Fibroblast of pulmonary artery (primary cell): ENCODE measurements at places on chromosomes 2 and 18.

DNA sequence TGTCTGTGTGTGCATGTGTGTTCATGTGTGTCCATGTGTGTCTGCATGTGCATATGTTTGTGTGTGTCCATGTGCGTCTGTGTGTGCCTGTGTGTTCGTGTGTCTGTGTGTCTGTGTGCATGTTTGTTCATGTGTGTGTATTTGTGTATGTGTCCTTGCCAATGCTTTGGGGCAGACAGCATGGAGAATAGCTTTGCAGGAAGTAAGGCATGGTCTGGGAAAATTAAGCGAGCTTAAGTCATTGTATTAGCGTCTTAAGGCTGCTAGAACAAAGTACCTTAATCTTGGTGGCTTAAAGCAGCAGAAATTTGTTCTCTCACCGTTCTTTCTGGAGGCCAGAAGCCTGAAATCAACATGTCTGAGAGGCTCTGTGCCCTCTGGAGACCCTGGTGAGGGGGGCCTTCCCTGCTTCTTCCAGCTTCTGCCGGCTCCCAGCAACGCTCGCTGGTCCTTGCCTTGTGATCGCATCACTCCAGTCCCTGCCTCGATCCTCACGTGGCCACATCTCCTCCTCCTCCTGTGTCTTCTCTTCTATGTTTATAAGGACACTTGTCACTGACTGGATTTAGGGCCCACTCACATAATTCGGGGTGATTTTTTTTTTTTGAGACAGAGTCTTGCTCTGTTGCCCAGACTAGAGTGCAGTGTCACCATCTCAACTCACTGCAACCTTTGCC, 3.8 kb downstream of the NEU2 start:
- DNase-seq, result no peak

DNA sequence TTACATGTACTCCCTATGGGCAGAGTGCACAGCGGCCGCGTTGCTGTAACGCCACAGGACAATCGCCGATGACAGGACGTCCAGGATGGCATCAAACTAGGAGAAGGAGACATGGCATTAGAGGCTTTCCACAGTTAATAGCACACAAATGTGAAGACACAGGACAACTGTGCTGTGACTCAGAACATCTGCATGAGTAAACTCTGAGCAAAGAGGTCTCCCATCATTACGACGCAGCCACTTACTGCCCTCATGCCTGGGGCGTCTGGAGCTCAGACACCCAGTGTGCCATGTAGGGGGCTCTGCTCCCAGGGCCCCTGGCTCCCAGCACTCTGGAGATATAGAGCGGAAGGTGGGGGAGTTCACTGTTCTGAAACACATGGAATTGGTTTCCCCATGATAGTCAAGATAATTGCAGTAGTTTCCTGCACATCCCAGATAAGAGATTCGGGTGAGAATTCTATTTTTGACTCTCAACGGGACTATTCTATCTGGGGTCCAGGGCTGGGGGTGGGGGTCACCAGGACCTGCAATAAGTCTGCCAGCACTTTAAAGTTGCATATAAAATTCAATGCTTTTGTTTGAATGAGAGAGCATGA, 168.1 kb downstream of the TMEM163 start:
- no peak for DNase-seq

- DNase-seq, result no peak
These were observed 51.8 kb downstream of the IL1R2 start for GRCh38 chr2:102043560-102043959.

DNA sequence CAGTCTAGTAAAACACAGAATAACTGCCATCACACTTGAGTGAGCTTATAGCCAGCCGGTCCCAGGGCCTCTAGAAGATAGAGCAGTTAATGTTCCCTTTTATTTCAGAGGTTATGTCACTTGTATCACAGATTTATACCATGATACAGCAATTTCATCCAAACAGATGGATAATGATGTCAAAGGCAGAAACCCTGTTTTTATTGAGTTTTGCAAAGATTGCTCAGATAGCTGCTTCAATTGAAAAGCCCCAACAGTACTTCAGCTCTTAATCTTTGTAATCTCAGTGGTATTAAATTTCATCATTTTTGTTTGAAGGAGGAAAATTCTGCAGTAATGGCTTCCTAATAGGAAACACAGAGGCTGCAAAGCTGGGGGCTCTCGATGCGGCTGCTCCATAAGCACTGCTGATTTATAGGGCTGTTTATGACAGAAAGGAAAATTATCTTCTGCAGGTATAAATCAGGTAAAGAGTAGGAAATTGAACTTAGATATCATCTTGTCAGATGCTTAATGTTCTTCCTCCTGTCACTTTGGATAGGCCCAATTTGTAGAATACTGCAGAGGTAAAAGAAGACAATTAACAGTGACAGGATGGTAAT, 112.3 kb downstream of the LNPK start:
- no peak for DNase-seq

GRCh38 chr2:109707281-109708147, 86.6 kb upstream of the RGPD5 start:
- no peak for DNase-seq

GRCh38 chr2:118243031-118243430, 154.8 kb downstream of the INSIG2 start:
- no peak for DNase-seq

DNA sequence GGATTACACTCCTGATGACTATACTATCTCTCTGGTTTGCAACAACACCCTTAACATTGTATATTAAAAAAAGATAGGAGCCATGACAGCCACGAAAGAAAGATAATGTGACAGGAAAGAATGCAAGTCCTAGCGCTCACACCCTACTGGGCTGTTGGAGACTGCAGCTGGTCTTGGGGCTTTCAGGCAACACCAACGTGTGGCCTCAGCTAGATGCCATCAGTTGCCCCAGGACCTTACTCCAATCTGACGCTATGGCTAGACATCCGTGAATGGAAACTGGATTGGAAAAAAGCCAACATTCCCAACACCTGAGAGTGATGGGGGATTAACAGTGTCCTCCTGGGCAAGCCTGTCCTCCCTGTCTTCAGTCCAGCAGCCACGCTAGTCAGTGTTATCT, 357.4 kb upstream of the GULP1 start:
- DNase-seq, result no peak

DNA sequence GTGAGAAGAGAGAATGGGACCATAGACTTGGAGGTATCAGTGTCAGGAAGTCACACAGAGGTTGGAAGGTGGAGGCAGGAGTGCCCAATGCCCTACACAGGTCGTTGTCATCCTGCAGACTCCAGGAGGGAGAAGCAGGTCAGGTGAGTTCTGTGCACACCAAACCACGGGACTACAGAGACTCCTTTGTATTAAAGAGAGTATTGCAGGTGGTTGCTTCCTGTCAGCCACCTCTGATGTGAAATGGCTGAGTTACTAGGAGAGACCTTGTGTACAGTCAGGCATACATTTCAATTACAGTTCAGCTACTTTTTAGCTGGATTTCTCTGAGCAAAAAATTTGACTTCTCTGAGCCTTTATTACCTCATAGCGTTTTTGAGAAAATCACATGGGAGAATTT, 51.6 kb downstream of the SPP2 start:
- no peak for DNase-seq

- no peak for DNase-seq
These were observed 161.8 kb downstream of the DCDC2C start for GRCh38 chr2:3864943-3865865.

DNA sequence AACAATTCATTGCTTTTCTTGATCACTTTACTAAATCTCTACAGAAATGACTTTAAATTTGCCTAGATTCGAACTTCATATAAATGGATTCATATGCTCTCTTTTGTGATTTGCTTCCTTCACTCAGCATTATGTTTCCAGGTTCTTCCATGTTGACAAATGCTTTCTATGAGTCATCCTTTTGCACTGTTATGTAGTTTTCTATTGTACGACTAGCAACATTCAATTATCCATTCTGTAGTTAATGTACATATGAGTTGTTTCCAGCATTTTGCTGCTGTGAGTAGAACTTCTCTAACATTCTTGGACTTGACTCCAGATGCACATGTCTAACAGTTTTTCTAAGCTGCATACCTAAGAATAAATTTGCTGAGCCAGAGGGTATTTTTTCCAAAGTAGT, 66.5 kb upstream of the NEUROD1 start:
- no peak for DNase-seq

GRCh38 chr2:145323512-145323911, 803.6 kb upstream of the ZEB2 start:
- peak; percentile 8 for DNase-seq

DNA sequence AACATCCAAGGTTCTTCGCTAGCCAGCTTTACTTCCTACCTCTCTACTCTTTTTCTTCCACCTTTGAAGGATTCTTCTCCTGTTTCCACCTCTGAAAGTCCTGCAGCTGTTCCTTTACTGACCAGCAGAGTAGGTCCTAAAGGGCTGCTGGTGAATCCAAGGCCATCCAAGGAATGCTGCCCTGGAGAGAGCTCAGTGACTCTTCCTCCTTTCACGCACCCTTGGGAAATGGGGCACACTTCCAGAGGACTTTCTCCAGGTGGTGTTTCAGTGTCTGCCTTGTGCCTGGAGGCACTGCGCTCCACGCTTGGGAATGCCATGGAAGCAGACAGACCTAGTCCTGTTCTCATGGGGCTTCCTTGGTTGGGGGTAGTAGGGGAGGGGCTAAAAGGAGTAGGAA, 45.4 kb downstream of the SLC16A14 start:
- no peak for DNase-seq

- DNase-seq, result no peak
These were observed 65.9 kb downstream of the LDLRAD4 start for GRCh38 chr18:13284330-13285027.

- peak; percentile 94 for DNase-seq
These were observed 98.3 kb downstream of the RAPGEF4 start for GRCh38 chr2:172833898-172834297.

- DNase-seq, result no peak
These were observed 132.8 kb upstream of the GALNT5 start for GRCh38 chr2:157124731-157125130.

DNA sequence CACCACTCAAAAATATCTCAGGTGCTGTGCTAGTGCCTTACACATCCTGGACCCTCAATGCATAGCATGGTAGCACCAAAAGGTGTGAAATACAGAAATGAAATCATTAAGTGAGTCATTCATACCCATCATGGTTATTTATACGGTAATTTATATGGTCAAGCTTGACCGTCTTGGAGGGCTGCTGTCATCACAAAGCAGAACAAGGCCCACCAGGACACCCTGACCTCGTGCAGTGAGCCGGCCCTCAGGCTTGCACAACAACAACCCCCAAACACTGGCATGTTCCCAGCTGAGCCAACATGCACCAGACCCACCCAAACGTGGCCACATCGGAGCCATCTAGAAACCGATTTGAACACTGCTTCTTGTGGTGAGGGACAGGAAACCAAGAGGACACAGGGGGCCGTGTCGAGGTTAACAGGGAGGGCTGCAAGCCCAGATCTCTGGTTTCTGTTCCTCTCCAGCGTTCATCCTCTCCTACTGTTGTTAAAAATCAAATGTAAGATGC, 378.5 kb upstream of the ID2 start:
- DNase-seq, result no peak

- no peak for DNase-seq
These were observed 34.8 kb downstream of the POU3F3 start for GRCh38 chr2:104888489-104889258.

GRCh38 chr2:121902171-121902591, 146.7 kb downstream of the TSN start:
- peak; percentile 54 for DNase-seq

GRCh38 chr2:33307659-33308270, 168.7 kb upstream of the RASGRP3 start:
- no peak for DNase-seq

- DNase-seq, result no peak
These were observed 5.4 kb downstream of the RND3 start for GRCh38 chr2:150482111-150482510.

GRCh38 chr2:227597998-227598397, 695 bp upstream of the SCYGR2 start:
- DNase-seq, result no peak

- peak; percentile 61 for DNase-seq
These were observed 27.9 kb downstream of the RIF1 start for GRCh38 chr2:151437630-151438029.

DNA sequence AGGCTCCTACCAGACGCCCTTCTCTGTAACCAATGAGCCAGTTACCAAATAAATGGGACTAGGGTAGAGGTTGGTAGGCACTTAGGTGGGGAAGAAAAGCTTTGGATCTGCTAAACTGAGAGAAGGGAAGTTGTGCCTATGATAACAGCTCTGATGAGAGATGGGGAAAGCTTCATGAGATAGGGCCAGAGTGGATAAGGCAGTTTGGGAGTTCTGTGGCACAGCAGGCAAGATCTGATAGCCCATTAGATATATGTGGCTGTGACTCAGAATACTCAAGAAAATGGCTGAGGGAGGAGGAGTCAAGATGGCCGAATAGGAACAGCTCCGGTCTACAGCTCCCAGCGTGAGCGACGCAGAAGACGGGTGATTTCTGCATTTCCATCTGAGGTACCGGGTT, 99.8 kb downstream of the PDE11A start:
- no peak for DNase-seq

GRCh38 chr2:187299122-187299906, 148.7 kb downstream of the CALCRL start:
- DNase-seq, result peak; percentile 63

DNA sequence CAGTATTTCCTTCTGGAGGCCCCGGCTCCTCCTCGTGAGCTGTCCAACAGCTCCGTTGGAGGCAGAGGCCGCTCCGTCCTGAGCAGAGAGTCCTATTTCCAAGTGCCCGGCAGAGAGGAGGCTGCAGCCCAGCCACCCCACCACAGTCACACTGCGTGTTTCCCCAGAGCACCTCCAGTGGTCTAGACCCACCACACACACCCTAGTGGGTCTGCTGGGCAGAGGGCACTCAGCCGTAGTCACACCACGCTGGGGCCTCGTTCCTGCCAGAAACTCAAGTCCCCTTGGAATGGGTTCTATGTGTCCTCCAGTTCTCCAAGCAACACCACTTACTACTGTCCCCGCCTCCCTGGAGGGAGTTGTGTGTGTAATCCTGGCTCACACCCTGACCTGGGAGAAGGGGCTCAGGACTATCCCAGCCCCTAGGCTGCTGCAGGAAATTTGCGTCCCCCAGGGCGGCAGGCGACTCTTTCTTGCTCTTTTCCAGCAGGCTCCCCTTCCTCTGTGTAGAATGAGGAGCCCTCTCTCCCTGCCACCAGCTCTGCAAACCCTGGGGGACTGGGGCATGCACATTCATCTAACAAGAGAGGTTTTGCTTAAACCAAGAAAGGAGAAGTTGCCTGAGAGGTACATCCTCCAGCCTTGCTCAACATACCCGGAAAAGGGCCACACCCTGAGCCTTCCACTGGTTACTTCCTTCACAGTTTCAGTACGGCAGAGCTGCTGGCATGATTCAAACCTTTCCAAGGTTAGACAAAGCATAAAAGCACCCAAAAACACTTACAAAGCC, 114.1 kb downstream of the NDUFA10 start:
- no peak for DNase-seq

GRCh38 chr2:8600456-8600855, 81.4 kb upstream of the ID2 start:
- DNase-seq, result no peak
